ENCODE measurements at places on chromosomes 5 and 9.

- DNase-seq = no peak
These were observed 84.6 kb downstream of the PAPPA start for GRCh38 chr9:116238225-116238624.

GRCh38 chr9:27715651-27716050, 142.4 kb upstream of the C9orf72 start:
- no peak for DNase-seq

DNA sequence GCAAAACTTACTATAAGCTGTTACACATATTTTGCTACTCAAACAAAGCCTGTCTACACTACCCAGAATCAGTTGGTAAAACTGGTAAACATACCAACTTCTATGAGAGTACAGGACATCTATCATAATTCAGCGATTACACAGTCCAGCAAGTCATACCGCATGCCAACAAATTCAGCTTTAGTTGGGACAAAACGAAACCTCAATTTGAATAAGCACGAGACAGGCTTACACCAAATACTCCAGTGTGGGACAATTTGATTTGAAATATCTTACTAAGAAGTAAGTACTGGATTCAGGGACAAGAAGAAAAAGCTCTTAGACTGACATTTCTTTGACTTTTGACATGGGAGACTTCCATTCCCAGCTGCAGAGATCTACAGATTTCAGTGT, 2.0 kb downstream of the NRG2 start:
- no peak for DNase-seq

DNA sequence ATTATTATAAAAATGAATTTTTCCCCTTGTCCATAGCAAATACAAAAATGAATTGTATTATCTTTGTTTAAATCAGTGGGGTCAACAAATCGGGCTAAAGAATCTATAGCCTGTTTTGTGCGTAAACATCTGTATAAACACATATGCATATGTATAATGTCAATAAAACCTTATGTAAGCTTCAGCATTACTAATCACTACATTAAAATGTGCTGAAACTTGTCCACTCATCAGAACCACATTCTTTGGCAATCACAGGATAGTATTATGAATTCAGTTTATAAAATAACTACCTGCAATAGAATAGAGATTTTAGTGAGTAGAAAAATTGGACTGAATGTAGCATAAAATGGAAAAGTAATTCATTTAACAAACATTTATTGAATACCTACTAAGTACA, 30.6 kb downstream of the RGMB start:
- no peak for DNase-seq

- DNase-seq = no peak
These were observed 116.0 kb downstream of the CRB2 start for GRCh38 chr9:123471843-123472570.

DNA sequence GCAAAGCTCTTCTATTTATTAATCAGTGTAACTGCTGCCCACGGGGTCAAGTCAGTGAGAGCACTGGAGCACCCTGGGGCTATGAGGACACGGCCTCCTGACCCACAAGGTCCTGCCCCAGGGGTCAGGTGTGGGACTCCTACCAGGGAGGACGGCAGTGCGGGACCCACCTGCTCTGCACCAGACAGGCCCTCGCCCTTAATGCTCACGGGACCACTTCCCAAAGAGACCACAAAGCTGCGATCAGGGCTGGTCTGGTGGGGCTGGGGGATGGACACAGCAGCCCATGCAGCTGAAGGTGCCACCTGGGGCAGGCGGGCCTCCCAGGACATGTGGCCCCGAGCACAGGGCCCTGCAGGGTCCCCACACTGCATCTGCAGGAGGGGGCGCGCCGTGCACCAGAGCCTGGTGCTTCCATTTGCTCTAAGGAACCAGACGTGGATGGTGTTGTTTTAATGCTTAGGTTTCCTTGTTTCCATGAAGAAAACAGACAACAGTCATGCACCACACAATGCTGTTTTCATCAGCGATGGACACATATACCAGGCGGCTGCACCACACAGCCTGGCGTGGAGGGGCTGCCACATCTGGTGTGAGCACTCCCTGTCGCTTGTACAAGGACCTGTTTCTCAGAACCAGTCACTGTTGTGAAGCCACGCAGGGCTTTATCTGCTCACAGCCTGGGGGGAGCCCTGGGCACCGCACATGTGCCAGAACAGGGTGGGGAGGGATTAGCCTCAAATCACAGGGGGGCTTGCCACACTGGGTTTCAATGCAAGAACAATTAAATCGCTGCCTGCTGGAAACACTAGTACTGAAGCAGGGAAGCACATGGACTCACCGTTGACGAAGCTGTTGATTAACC, 22.6 kb downstream of the CLPTM1L start:
- no peak for DNase-seq
